Stimulated activated CD4-positive, alpha-beta T cell treated with anti-CD3 and anti-CD28 coated beads, Interleukin-1b, Interleukin-23, amount 100 ng/mL, for 24 hours (primary cell): ENCODE measurements at places on chromosomes 11 and 22.

GRCh38 chr11:61505640-61506155, 2.9 kb upstream of the LRRC10B start:
- DNase-seq: no peak

DNA sequence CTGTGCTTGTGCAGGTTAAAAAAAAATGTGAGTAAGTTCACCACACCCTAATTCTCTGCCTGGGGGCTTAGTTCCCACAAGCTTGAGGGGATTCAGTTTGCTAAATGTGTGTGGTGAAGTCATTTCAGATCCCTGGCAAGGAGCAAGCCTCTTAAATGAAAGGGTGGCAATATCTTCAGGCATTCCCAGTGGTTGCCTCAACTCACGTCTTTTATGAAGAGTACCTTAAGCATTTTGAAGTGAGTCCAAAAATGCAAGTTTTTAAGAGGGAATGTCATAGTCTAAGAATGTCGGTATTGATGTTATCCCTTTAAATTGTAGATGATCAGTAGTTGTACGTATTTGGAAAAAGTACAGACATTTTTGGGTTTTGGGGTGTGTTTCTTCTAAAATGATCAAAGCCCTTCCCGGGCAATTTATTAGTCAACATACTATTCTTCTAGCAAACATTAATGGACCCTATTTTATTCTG, 4.9 kb downstream of the TCP11L1 start:
- DNase-seq: no peak

DNA sequence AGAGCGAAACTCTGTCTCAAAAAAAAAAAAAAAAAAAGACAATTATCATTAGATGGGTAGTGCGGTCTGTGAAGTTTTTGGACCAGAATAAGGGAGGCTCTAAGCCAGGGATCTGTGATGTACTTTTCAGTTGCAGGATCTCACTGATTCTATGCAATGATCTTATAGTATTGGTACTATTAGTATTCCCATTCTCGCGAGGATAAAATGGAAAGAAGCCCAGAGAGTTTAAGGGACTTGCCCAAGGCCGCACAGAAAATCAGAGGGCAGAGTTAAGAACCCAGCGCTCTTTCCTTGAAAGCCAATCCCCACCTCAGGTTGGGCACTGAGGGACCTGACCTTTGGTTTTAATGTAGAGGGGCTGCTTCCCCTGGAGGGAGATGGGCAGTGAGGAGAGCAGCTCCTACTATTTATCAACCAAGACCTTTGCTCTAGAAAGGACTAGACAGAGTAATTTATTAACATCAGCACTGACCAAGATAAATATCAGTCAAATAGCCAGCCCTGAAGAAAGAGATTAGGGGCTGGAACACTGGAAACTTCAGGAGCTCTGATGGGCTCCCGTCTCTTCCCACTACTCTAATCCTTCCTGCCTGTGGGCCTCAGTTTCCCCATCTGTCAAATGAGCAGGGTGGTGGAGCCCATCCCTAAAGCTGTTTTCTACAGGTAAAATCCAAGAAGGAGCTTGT, 6.0 kb downstream of the NIPSNAP1 start:
- DNase-seq: no peak

GRCh38 chr11:8261921-8262551, 1.6 kb downstream of the LMO1 start:
- no peak for DNase-seq

GRCh38 chr22:49600468-49600867, 227.2 kb downstream of the BRD1 start:
- DNase-seq: no peak

DNA sequence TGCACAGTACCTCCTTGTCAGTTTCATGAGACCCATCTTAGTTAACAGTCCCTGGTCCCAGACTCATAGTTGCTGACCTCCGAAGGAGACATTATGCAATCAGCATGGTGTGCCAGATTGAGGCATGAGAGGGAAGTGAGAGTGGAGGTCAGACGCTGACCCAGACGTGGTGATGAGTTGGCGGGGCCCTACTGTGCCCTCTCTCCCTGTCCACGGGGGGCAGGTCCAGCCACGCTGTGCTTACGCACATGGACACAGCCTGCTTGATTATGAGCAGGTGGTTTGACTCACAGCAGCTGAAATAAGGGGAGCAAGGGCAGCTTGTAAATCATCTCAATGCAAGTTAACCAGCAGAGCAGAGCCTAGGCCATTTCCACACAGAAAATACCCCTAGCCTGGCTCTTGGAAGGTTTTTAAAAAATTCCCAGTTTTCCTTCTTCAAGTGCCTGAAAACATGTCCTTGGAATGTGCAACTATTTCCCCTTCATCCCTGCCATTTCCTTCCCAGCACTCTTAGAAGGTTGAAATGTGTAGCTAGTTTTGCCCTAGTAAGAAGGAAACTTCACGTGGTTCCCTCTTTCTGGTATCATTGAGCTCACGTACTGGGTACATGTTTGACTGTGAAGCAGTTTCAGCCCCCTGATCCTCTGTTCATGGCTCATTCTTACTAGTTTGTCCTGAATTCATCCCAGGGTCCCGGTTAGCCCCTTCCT, 122.6 kb upstream of the SORL1-AS1 start:
- no peak for DNase-seq

DNA sequence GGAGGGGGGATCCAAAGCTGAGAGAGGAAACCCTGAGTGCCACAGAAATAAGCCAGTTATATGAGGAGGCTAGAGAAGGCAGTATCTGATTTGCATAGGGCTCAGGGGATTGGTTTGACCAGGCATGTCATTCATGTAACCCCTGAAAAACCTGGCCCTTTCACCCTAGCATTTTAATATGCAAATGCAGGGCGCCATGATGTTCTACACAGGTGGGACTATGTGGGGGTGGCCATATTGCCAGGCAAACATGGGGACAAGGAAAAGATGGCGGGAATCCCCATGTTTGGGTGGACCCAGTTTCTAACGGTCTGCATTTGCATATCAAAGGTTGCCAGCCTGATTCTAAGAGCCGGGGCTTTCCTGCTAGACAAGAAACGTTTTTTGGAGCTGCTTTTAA, 27.2 kb downstream of the CSF2RB start:
- no peak for DNase-seq

DNA sequence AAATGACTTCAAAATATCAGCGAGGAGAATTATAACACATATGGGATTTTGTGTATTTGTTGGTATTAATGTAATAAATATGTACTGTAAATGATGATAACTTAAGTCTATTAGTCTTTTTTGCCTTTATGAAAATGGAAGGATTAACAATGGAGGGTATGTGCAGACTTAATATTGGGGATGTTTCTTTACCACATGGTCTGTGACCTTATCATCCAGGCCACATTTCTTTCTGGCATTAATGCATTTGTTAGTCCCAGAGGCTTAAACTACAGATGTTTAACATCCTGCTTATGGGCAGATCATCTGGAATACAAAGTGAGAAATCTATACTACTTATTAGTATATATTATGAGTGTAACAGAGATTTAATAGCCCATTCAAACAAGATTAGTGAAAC, 64.6 kb downstream of the SOX6 start:
- no peak for DNase-seq

GRCh38 chr11:117744471-117745150, 52.4 kb downstream of the DSCAML1 start:
- no peak for DNase-seq

GRCh38 chr11:120828847-120829246, 195.1 kb upstream of the TBCEL start:
- DNase-seq: no peak

GRCh38 chr22:30402028-30402765, 5.4 kb downstream of the SEC14L2 start:
- DNase-seq: no peak

- DNase-seq: no peak
These were observed 4.7 kb upstream of the POLD4 start for GRCh38 chr11:67357831-67358670.

DNA sequence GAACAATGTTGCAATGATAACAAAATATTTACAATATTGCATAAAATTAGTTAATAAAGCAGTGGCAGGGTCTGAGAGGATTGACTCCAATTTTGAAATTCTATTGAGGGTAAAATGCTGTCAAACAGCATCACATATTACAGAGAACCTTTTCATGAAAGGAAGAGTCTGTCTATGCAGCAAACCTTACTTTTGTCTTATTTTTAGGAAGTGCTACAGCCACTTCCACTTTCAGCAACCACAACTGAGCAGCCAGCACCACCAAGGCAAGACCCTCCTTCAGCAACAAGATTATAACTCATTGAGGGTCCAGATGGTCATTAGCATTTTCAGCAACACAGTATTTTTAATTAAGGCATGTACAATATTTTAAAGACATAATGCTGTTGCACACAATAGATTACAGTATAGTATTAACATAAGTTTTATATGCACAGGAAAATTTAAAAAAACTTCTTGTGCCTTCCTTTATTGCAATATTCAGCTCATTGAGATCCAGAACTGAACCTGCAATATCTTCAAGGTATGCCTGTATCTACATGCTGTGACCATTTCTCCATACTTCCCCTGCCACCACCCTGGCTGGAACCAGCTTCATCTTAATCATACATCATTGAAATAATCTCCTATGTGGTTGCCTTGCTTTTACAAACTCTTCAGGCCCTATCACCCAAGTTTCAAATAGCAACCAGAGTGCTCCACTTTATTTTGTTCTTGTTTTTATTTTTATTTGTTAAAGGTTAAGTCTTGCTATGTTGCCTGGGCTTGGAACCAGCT, 711.2 kb downstream of the KCNA4 start:
- DNase-seq: no peak

GRCh38 chr11:48047616-48048015, 67.3 kb downstream of the PTPRJ start:
- DNase-seq: no peak

- DNase-seq: no peak
These were observed 93.8 kb downstream of the NECTIN1 start for GRCh38 chr11:119635041-119635740.

DNA sequence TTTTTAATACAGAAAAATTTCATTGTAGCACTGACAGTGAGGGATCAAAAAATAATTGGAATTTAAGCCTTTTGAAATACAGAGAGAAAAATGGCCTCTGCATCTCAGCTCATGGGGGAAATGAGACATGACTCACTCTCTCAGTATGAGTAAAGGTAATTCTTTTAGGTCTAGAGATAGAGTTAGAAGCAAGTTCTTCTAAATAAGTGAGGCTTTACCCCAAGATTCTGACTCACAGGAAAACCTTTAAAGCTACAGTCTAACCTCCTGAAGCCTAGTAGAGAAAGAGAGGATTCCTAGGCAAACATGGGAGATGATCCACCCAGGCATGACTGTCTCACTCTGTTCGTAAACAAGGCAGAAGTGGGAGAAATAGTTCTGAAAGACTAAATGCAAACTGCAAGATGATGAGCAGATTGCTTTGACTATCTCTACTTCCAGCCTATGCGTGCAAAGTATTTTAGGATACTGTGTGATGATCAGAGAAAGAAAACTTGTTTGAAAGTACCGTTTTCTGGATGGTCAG, 1003.3 kb upstream of the CCDC90B start:
- DNase-seq: no peak

- DNase-seq: no peak
These were observed 20.9 kb downstream of the TMPRSS13 start for GRCh38 chr11:117908109-117908895.

DNA sequence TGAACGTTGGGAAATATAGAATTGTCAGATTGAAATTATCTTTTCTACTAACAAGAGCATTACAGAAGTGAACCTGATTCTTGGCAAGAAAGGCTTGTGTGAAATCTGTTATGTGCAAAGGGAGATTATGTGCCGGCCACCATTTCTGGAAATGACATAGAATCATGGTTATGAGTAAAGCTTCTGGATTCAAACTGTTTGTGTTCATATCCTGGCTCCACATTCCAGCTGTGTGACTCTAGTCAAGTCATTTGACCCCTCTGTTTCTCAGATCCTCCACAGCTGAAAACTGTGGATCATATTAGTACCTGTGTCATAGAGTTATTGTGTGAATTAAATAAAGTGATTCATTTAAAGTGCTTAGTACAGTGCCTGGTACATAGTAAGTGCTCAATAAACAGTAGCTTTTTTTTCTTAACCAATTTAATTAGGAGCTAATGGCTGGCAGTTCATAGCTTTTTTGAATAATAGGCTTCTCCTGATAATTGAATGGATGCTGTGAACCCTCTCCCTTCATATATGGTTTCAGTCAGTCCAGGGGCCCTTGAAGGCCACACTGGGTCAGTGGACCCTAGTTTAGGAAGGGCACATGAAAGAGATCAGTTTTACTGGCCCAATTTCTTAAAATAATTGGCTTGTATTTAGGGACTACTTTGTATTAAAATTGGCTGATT, 34.6 kb downstream of the EHF start:
- DNase-seq: no peak

- no peak for DNase-seq
These were observed 608.9 kb downstream of the NTM start for GRCh38 chr11:131979364-131979763.

DNA sequence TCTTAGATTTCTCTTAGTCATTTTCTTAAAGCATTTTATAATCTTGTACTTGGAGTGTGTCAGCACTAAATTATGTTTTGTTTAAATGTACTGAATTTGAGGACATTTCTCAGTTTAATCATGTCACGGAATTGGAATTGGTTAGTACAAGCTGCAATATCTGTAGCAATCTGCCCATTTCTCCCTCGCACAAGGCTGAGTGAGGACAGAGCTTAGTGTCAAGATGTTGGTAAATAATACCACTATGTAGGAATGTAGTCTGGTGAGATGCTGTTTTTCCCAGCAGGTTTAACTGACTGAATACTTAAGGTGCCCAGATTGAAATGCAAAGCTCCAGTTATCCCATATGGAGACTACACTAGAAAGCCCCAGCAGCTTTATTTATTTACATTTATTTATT, 30.6 kb downstream of the SREBF2 start:
- no peak for DNase-seq

DNA sequence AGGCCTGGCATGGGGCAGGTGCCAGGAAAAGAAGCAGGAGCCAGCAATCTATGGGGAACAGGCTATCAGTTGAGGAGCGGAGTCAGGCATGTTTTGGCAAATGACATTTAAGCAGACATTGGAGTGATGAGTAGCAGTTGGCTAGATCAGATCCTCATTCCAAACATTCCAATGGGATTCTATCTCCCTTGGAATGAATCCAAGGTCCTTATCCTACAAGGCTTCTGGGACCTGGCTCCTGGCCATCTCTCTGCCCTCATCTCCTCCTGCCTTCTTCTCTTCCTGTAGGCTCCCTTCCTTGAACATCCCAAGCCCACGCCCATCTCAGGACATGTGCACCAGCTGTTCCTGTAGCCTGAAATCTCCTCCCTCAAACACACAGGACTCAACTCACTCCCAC, 1074.5 kb downstream of the TBC1D22A start:
- DNase-seq: no peak

GRCh38 chr11:131582021-131582525, 211.7 kb downstream of the NTM start:
- DNase-seq: no peak

DNA sequence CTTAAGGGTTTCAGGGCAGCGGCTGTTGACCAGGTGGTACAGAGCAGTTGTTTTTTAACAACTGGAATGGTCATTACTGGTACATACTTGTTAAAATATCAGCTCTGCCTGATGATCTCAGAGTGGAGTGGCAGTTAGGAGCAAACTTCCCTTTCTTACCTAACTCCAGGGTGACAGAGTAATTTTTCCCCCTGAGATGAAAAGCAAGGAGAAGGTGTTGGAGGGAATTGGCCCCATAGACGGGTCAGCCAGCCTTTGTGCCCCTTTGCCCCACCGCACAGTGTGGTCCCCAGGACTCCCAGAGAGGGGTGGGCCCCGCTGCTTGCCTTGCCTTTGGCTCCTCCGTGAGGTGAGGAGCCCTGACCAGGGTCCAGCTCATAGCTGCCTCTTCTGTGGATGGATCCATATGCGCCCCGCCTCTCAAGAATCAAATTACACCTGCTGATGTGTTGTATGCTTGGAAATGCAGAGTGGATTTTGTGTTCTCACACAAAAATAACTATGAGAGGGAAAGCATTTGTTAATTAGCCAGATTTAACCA, 27.0 kb upstream of the SORL1-AS1 start:
- DNase-seq: no peak

- DNase-seq: no peak
These were observed 404.6 kb downstream of the TBC1D22A start for GRCh38 chr22:47167056-47167455.
